H9 (cell line): ENCODE measurements at places on chromosomes 1 and 21.

- DNase-seq, result no peak
These were observed 6.8 kb downstream of the MINDY1 start for GRCh38 chr1:150999926-151000325.

- DNase-seq, result no peak
These were observed 43.3 kb downstream of the FAAP20 start for GRCh38 chr1:2151252-2151651.

DNA sequence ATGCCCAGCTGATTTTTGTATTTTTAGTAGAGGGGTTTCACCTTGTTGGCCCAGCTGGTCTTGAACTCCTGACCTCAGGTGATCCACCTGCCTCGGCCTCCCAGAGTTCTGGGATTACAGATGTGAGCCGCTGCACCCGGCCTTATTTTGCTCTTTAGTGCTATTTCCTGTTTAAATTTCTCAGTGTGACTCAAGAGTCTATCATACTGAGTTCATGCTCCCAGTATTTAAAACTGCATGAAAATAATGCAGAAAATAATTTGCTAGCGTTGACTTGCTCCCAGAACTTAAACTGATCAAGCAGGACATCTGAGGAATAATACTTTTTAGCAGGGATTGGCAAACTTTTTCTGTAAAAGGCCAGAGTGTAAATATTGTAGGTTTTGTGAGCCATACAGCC lies 86.4 kb upstream of the C1orf21 start:
- DNase-seq, result no peak

- DNase-seq, result no peak
These were observed 10.3 kb downstream of the DONSON start for GRCh38 chr21:33578214-33578613.

DNA sequence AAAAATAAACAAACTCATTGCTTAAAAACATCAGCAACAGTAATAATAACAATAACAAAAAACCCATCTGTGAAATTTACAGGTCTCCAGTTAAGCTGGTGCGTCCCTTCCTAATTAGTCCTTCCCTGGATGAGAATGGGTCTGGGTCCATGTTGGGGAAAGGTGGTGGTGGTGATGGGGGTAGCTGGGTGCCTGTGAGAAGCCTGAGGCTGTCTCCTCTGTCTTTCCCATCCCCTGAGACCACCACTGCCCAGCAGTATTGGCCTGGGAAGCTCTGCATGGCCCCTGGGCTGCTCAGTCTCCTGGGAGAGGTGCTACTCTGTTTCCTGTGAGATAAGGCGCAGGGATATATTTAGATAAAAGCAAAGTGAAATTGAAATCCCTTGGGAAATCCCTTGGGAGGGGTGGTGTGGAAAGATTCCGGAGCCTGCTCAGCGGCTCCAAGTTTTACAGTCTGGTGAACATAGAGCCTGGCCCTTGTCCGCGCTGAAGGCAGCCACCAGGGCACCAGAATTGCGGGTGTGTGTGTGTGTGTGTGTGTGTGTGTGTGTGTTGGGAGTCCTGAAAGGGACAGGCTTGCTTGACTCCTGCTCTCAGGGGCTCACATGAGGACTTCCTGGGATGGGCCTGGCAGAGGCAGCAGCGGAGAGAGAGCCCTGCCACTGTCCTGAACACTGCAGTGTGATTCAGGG lies 150.2 kb downstream of the FOXD2 start:
- DNase-seq, result peak; percentile 25

- peak; percentile 46 for DNase-seq
These were observed 699 bp downstream of the ECHDC2 start for GRCh38 chr1:52920791-52921291.

- no peak for DNase-seq
These were observed 57.7 kb upstream of the DPT start for GRCh38 chr1:168786476-168787330.

DNA sequence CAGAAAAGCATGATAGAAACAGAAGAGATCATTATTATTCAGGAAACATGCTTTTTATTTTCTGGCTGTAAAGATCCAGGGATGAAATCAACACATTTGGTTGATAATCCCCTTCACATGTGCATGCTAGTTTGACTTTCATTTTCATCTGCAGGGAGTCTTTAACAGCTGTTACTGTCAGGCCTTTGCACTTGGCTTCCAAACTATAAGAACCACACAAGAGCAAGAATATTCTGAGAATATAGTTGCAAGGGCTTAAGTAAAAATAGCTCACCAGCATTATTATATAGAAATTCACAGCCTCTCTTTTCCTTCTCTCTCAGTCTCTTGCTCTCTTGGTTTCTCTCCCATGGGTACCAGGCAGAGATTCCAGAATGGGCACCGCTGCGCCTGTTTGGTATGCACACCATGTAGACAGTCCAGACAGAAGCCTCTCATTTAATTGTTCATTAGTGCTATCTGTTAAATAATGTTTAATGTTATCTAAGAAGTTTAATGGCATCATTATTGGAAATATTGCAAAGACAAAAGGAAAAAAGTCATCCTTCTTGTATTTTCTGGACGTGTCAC lies 622.3 kb upstream of the PLXNA2 start:
- DNase-seq, result no peak

- DNase-seq, result peak; percentile 87
These were observed 1.6 kb downstream of the TMEM200B start for GRCh38 chr1:29121936-29122681.

DNA sequence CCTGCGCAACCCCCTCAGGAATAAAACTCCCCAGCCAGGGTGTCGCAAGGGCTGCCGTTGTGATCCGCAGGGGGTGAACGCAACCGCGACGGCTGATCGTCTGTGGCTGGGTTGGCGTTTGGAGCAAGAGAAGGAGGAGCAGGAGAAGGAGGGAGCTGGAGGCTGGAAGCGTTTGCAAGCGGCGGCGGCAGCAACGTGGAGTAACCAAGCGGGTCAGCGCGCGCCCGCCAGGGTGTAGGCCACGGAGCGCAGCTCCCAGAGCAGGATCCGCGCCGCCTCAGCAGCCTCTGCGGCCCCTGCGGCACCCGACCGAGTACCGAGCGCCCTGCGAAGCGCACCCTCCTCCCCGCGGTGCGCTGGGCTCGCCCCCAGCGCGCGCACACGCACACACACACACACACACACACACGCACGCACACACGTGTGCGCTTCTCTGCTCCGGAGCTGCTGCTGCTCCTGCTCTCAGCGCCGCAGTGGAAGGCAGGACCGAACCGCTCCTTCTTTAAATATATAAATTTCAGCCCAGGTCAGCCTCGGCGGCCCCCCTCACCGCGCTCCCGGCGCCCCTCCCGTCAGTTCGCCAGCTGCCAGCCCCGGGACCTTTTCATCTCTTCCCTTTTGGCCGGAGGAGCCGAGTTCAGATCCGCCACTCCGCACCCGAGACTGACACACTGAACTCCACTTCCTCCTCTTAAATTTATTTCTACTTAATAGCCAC lies 696 bp downstream of the TGFB2 start:
- peak; percentile 65 for DNase-seq

DNA sequence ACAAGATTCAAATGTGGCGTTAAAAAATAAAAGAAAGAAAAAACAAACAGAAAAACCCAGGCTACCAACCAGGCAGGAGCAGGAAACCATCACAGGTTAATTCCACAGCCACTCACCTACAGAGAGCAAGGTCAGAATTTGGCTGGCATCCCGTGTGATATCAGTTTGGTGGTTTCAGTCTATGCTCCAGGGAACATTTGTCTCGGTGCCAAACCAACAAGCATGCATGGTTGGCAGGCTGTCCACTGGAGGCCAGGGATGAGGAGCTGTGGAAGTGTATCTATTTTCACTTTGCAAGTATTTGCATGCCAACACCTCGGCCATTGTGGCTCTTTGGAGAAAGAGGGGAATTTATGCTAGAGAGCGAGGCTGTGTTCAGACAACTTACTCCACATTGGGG lies 53.1 kb upstream of the PROX1 start:
- DNase-seq, result no peak

DNA sequence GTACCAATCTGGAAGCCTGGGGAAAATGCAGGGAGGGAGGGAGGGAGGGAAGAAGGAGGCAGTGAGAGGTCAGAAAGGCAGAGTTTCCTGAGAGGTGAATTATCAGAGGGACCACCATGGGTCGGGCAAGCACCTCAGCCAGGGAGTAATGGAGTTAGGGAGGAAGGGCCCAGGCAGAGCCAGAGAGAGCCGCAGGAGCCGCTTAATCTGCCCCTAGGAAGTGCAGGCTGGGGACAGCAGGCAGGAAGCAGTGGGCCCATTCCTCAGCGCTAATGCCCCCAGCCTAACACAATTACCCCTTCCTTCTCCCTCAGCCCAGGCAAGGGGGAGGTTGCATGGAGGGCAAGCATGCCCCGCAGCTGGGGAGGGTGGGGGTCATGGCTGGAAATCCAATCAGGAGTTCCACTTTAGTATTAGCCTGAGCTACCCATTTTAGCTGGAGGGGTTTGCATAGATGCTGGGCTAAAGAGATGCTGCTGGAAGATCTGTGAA lies 109.0 kb downstream of the TMEM53 start:
- no peak for DNase-seq

GRCh38 chr1:208201229-208201628 lies 43.0 kb downstream of the PLXNA2 start:
- DNase-seq, result no peak

GRCh38 chr1:58919959-58920321 lies 136.1 kb upstream of the JUN start:
- no peak for DNase-seq

DNA sequence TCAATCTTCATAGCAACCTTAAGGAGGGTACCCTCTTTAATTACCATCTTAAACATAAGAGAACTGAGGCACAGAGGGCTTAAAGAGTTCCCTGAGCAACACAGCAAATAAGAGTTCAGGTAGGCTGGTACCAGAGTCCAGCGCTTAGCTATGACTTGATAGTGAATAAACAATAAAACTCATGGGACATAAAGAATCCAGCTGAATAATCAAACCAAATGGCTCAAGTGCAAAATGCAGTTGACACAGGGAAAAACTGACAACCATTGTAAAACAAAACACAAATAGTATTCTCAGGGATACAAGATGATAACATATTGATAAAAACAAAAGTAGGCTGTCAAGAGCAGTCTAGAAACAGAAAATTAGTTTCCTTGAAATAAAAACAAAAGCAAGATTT lies 176.9 kb upstream of the HMGB4 start:
- DNase-seq, result no peak

DNA sequence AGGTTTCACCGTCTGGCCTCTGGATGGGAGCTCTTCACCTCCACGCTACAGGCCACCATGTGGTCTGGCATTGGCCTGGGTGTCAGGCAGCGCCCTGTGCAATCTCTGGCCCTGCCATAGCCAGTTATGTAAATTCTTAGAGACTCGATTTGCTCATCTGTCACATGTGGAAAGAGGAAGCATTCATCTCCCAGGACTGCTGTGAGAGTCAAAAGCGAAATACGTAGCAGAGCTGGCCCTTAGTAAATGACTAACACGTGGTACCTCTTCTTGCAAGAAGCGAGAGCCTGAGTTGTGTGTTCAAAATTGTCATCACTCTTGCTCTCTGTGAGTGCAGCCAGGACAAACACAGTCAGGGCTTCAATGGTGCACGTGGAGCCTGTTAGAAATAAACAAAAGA lies 159.0 kb upstream of the BACE2 start:
- DNase-seq, result no peak

- DNase-seq, result no peak
These were observed at the start of gene AQP10 for GRCh38 chr1:154320882-154321608. TSS of gene AQP10 (plus strand) at chr1:154321093. CDS start at chr1:154321156, 63 bp downstream.
